ENCODE measurements at places on chromosomes 7 and 10.

DNA sequence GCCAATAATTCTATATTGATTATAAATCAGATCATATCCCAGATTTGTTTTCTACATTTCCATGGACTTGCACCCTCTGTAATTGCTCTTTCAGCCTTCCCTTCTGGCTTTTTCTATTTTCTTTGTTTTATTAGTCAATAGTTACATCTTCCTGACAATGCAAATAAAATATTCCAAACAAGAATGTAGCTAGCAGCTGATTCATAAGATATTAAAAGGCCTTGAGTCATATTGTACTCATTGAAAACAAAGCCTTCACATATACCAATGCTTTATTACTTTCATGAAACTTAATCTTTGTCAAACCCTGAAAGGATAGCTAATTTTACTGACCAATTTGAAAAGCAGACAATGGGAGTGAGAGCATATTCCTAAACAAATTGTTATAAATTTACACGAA, 10.7 kb upstream of the SFMBT2 start:
- no peak for DNase-seq

DNA sequence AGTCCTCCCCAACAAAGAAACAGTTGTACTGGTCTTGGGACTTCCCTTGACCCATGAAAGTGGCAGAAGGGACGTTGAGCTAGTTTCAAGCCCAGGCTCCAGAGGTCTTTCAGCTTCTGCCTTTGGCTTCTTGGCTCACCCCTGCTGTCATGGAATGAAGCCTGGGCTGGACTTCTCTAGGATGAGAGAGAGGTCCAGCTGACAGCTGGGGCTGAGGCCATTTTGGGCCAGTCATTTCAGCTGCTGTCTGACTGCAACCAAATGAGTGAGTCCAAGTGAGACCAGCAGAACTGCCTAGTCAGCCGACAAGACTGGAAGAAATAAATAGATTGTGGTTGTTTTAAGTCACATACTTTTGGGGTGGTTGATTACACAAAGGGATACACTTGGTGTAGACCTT, 76.6 kb downstream of the TMEM178B start:
- DNase-seq, result no peak

DNA sequence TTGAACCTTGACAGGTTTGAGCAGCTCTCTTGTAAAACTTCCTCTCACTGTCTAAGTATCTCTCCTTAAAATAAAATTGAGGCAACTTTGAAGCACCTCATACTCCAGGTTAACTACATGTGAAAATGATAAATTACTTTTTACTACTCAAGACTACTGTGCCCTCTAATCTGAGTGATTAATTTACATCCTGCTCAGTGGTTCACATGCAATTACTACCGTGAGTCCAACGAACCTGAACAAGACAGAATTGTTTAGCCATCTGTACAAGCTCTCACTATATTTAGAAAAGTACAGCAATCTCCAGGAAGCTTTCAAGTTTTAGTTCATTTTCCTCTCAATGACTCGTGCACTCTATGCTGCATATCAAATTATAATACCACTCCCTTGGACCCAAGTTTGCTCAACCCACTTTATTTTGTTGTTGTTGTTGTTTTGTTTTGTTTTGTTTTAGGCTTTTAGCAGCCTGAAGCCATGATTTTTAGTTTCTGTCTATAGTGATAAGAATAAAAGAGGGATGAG, 21.2 kb downstream of the PDE1C start:
- no peak for DNase-seq

GRCh38 chr7:78039790-78040776, 241.5 kb downstream of the PHTF2 start:
- DNase-seq, result peak; percentile 6

- no peak for DNase-seq
Measured at GRCh38 chr7:155458111-155458877, at the start of gene EN2. Gene EN2 (plus strand): TSS chr7:155458129. CDS start chr7:155458378, 249 bp downstream.

DNA sequence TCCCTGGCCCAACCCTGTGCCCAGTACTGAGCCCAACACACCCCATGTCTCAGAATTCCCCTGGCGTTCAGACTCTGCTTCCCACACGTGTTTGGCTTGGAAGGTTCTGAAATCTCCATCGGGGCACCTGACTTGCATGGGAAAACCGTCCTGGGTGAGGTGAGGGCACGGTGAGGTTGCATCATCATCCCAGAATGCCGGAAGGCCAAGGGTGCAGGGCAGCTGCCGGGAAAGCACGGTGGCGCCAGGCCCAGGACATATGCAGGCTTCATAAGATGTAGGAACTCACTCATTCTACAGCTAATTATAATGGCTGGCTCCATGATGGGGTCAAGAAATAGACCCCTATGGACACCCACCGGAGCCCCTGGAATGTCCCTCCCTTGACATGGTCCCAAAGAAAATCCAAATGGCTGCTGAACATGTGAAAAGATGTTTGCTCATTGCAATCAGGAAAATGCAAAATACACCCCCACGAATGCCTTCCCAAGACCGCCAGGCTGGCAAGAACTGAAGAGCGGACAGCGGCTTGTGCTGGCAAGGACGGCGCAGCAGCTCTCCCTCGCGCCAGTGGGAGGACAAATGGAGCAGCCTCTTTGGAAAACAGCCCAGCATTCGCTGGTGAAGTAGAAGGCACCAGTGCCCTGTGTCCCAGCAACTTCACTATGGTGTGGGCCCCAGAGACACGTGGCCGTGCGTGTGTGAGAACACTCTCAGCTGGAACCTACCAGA, 2.3 kb downstream of the KNDC1 start:
- DNase-seq, result no peak

DNA sequence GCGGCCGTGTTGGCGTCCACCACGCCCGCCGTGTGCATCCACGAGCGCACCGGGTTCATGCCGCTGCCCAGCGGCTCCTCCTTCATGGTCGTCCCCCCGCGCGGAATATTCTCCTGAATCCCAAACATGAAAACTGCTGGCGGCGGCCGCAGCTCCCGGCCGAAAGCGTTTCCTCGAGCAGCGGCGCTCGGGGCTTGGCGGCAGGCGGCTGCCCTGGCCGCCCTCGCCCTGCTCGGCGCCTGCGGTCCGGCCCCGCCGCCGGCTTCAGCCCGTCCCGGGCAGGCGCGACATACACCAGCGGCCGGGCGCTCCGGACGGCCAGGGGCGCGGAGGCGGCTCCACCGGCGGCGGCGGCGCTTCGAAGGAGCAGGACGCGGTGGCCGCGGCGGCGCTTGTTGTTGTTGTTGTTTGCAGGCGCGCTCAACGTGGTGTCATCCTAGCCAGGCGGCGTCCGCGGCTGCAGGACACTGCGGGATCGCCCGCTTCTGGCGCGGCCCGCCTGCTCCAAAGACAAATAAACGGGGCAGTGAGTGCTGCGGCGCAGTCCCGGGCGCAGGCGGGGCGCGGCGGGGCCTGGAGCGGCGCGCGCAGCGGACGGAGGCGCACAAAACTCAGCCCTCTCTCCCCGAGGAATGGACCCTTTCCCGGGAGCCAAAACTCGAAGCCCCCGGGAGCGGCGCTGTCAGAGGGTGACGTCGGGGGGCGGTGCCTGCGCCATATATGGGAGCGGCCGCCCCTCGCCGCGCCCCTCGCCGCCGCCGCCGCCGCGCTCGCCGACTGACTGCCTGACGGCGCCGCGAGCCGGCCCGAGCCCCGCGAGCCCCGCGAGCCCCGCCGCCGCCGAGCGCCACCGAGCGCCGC, at the start of gene EBF3:
Gene EBF3, minus strand, starts transcription at position 634 of the 861 bp plus-strand sequence. Its CDS starts 506 bp downstream, at position 128.
- DNase-seq, result peak; percentile 4

- DNase-seq, result no peak
Measured at GRCh38 chr7:20343205-20343604, 12.5 kb downstream of the ITGB8 start.

DNA sequence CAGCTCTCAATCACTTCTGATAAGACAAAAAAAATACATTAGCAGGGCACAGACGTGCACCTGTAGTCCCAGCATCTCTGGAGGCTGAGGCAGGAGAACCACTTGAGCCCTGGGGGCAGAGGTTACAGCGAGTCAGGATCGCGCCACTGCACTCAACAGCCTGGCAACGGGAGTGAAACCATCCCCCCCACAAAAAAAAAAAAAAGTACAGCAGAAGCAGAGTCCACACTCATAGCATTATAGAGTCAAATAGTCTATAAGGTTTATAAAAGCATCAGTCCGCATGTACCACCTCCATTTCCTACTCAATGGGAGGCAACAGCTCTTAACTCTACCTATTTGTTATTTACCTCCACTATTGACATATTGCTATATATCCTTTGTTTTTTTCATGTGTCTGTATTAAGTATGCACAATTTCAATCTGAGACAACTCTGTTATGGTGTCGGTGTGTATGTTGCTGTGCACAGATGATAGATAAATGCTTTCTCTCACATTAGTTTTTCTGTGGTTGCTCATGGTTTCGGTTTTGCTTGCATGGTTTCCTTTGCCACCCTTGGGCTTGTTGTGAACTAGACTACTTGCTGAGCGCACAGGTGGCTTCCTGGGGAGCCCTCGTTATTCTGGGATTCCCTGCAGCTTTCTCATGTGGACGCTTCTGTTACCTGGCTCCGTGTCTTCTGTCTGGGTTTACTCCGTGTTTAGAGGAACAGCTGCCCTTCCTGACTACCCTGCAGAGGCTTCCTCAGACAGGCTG, 40.4 kb downstream of the PROSER2 start:
- DNase-seq, result peak; percentile 89

DNA sequence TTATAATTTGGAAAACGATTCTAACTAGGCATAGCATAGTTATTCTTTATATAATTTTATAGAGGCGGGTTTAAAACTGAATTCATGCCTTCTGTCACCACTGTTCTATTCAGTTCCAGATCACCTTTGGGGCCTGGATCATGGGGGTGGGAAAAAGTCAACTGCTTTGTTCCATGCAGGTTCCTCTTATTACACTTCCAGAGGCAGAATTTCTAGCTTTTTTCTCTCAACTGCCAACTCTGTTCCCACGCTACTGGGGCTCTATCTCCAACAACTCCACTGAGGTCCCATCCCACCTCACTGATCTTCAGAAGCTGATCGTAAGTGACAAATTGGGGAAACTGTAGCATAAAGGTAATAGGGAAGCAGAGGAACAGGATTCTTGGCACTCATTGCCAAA, 283.6 kb upstream of the IMMP2L start:
- no peak for DNase-seq

DNA sequence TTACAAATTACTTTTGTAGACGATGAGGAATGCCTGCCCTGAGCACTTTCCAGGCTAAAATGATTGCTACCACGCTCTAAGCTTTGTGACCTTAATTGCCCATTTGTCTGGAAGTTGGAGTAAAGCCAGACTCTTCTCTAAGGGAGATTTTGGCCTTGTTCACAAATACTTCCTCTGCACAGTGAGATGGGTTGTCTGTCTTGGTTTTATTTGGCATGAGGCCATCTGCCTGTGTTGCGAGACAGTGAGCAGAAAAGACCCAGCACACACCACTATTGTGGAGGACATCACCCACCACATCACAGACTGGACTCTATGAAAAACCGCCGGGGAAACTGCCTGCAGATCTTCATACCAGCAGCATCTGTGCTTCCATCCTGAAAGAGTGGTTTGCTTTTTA, 138.4 kb downstream of the BICC1 start:
- no peak for DNase-seq

DNA sequence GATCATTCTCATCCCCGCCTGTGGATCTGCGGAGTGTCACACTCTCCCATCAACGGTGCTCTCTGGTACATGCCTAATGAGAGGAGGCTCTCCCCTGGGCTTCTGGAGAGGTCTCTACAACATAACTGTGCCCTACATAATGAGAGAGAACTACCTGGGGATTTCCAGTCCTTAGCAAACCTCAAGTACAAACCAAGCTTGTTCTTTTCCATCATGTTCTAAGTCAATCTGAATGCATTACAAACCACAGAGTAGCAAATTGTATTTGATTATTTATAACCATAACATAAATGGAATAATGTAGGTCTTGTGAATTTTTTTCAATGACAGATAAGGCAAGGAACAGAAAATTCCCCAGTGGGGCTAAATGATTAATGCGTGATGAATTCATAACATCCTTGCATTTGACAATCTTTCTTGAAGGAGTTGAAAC, 412.4 kb upstream of the NRP1 start:
- no peak for DNase-seq

- no peak for DNase-seq
Measured at GRCh38 chr7:13801669-13802068, 187.8 kb downstream of the ETV1 start.

DNA sequence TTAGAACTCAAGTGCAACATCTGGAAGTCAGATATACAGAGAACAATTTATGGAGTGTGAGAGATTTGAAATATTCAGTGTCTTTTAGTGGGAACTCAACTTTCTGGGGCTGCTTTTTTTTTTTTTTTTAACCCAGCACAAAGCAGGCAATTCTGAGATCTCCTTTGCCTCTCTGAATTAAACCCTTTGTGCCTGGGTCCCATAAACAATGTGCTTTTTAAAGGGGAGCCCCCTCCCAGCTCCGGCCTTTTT, 146.8 kb downstream of the CELF2 start:
- no peak for DNase-seq

DNA sequence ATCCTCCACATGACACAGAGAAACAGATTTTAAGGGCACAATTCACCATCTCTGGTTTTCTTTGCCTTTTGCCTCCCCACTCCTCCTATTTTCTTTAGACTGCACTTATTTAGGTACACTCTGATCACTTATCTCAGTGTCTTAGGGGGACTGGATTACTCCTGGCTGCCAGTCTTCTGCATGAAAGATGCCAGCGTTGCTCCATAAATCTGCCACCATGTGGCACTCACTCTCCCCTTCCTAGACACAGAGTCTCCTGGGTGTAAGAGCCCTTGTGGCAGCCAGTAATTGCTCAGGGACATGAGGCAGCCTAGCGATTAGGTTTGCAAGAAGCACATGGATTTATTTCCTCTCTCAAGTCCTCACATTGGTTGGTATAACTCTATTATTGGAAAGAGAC, 34.5 kb upstream of the RBM20 start:
- peak; percentile 22 for DNase-seq

GRCh38 chr10:18352175-18352574, 212.0 kb downstream of the CACNB2 start:
- no peak for DNase-seq

DNA sequence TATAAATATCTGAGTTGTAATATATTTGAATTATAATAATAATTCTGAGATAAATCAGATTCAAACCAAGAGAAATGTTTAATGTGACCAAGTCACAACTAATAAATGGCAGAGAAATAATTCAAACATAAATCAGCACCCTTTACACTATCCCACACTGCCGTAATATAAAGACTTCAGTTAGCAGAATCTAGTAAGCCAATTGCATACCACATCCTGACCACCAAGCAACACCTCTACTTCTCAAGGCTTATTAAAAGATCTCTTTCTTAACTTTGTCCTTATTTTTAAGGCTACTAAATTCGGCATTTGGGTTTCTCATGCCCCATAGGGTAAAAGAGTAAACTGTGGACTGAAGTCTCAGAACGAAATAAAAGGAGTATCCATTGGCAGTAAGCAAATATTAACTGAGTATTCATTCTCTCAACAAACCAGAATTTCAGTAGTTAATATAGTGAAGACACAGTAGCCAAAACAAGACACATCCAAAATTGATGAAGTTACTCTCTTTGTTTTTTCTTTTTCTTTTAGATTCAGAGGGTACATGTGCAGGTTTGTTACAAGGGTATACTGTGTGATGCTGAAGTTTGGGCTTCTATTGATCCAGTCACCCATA, 14.8 kb downstream of the ACBD5 start:
- DNase-seq, result no peak

GRCh38 chr10:88730864-88731263, 24.8 kb downstream of the LIPK start:
- peak; percentile 12 for DNase-seq

Data from NCI-H146 (cell line).